Thyroid gland (tissue), 4 donors: ENCODE measurements at places on chromosomes 7 and 10.

DNA sequence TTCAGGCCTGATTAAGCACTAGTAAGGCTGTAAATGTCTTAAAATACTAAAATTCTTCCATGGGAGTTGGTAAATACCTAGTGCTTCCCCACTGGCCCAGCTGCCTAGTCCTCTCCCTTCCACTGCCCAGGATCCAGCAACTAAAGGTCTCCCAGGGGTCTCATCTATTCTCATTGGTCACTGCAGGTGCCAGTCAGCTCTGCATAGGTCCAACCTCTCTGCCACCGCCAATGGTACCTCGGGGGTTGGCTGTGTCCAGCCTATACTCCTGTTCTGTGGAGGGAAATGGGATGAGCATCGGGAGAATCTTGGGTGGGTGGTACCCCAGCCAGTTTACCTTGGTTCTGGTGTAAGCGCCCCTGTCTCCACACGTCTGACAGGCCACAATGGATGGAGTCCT, 6.1 kb upstream of the CREB5 start:
- no peak overlapping the region for H3K4me3 ChIP-seq
- peaks cover 25% of the 10 kb centered on the region for H3K4me1 ChIP-seq
- H3K27me3 ChIP-seq, result peaks cover 5% of the 10 kb centered on the region
- no peaks in the 10 kb centered on the region for H3K36me3 ChIP-seq

- H3K36me3 ChIP-seq, result no peaks in the 10 kb centered on the region
Observed at GRCh38 chr7:69674701-69675182, 76.5 kb downstream of the AUTS2 start.

GRCh38 chr7:27173956-27174873, at the start of gene HOXA10:
Gene HOXA10 (minus strand): TSS chr7:27174320. CDS start chr7:27174306, 14 bp downstream.
- H3K36me3 ChIP-seq, result no peaks in the 10 kb centered on the region
- peak within 1 kb of the TSS; percentile 30 for H3K4me3 ChIP-seq
- peaks cover 89% of the 10 kb centered on the region for H3K27me3 ChIP-seq
- DNase-seq, result no peak
- H3K4me1 ChIP-seq, result peaks cover 30% of the 10 kb centered on the region

- H3K4me1 ChIP-seq, result no peaks in the 10 kb centered on the region
- no peaks in the 10 kb centered on the region for H3K27me3 ChIP-seq
- H3K4me3 ChIP-seq, result no peak overlapping the region
- no peaks in the 10 kb centered on the region for H3K36me3 ChIP-seq
- no peak for DNase-seq
- no peak overlapping the region for H3K27ac ChIP-seq
Observed at GRCh38 chr7:154853063-154853726, 149.7 kb downstream of the PAXIP1 start.

GRCh38 chr10:5159126-5159525, 25.8 kb downstream of the AKR1C8 start:
- no peak overlapping the region for H3K4me3 ChIP-seq
- no peaks in the 10 kb centered on the region for H3K27me3 ChIP-seq
- H3K27ac ChIP-seq, result no peak overlapping the region
- no peaks in the 10 kb centered on the region for H3K36me3 ChIP-seq
- no peaks in the 10 kb centered on the region for H3K4me1 ChIP-seq

DNA sequence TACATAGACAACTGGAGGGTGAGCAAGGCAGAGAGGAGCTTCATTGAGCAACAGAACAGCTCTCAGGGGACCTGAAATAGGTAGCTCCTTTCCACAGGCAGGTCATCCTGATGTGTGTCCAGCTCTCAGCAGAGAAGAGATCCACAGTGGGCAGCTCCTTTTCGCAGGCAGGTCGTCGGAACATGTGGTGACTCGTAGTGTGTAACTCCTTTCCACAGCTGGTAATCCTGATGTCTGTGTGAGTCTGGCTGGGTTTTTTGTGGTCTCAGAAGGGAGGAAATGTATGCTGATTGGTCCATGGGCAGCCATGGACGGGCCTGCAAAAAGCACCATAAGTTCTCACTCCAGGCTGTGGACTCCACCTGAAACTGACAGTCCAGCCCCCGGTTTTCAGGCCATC, 24.4 kb upstream of the TES start:
- no peak for DNase-seq
- H3K4me1 ChIP-seq, result no peaks in the 10 kb centered on the region
- H3K4me3 ChIP-seq, result no peak overlapping the region
- no peak overlapping the region for H3K27ac ChIP-seq
- no peaks in the 10 kb centered on the region for H3K27me3 ChIP-seq

DNA sequence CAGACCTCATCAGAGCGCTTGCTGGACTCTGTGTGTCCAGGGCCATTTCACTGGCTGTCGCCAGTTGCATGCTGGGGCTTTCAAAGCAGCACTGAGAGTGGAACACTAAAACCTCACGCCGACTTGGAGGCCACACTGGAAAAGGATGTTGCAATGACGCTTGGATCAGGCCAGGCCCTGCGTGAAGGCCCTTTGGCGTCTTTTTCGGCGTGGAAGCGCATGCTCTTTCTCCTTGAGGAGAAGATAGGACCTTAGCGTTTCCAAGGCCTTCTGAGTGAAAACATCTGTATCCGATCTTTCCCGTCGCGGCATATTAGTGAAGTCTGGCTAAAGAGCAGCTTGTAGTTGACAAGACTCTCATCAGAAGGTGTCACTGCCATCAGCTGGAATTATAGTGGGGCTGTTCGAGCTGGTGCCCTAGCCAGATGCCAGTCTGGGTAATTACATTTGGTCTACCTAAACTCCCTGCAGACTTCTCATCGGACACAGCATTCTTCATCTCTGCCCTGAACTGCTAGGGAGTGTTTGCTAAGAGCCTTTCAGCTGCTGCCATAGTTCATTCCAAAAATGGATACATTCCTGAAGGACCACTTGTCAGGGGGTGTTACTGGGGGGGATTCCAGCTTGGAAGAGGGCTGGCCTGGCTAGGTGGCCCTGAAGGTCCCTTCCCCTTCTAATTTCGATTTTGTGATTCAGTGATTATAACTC, 167.7 kb upstream of the TCF7L2 start:
- H3K27ac ChIP-seq, result no peak overlapping the region
- DNase-seq, result no peak
- H3K4me1 ChIP-seq, result no peaks in the 10 kb centered on the region
- no peaks in the 10 kb centered on the region for H3K27me3 ChIP-seq
- no peak overlapping the region for H3K4me3 ChIP-seq
